Activated naive CD4-positive, alpha-beta T cell treated with anti-CD3 and anti-CD28 coated beads, Interleukin-2, amount 50 U/mL, for 72 hours (primary cell): ENCODE measurements at places on chromosomes 2 and 18.

DNA sequence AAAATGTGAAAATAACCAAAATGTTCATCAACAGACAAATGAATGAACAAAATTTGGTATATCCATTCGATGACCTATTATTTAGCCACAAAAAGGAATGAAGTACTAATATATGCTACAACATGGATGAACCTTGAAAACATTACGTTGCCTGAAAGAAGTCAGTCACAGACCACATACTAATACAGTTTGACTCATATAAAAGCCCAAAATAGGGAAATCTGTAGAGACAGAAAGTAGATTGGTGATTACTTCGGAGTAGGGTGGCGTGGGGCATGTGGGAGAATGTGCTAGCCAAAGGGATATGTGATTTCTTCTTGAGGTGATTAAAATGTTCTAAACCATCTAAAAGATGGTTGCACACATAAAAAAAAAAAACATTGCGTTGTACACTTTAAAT, 44.2 kb upstream of the PPM1B start:
- DNase-seq, result no peak

GRCh38 chr2:1884933-1885580, 140.7 kb upstream of the PXDN start:
- no peak for DNase-seq

GRCh38 chr2:1628893-1629292, 115.4 kb downstream of the PXDN start:
- DNase-seq, result no peak

DNA sequence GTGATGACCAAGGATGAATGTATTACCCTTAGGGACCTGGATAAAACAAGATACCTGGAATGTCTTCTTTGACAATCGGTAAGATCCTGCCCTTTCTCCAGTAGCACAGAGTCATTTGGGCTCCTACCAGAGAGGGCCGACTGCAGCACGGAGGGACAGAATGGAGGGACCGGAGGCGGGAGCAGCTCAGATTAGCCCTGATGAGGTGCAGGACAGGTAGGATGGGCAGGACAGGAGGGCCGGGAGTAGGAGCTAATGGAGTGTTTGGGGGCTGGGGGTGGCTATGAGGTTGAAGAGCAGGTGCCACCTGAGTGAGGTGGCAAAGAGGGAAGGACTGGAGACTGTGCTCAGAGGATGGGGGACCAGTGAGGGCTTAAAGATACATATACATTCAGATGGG, 9.9 kb upstream of the PRELID3A start:
- no peak for DNase-seq

DNA sequence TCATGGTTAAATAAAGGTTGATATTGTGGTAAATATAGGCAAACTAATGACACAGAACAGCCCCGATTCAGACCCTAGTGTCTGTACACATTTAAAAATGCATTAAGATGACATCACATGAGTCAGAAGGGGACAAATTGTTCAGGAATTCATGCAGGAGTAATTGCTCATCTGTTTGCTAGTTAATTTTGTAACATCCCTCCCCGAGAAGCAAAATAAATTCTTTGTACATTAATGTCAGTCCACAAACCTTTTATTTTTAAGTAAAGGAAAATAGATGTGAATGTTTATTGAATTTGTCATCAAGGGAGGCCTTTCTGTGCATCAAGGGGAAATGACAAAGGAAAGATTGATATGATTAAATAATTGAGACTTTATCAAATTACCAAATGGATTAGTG, 69.9 kb downstream of the SH3BP4 start:
- no peak for DNase-seq

- no peak for DNase-seq
These were observed 70.5 kb upstream of the RTN4 start for GRCh38 chr2:55120634-55121359.

GRCh38 chr2:43302182-43302960, 76.0 kb upstream of the ZFP36L2 start:
- no peak for DNase-seq

- DNase-seq, result no peak
These were observed 37.9 kb downstream of the LYPD1 start for GRCh38 chr2:132632000-132632649.

DNA sequence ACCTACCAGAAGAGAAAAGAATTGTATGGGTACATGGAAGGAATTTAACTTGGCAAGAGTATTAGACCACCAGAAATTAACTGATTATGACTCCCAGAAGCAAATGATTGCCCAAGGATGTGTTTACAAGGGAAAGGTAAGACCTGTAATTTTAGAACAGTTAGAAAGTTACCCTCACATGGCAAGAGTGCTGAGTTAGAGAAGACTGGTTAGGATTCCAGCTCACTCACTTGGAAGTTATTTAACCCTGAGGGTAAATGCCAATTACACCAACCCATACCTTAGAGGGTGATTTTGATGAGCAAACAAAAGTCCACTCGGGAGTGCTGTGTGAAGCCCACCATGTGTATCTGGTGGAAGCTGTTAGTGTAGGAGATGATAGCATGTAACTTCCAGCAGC, 170.2 kb downstream of the TPGS2 start:
- no peak for DNase-seq

DNA sequence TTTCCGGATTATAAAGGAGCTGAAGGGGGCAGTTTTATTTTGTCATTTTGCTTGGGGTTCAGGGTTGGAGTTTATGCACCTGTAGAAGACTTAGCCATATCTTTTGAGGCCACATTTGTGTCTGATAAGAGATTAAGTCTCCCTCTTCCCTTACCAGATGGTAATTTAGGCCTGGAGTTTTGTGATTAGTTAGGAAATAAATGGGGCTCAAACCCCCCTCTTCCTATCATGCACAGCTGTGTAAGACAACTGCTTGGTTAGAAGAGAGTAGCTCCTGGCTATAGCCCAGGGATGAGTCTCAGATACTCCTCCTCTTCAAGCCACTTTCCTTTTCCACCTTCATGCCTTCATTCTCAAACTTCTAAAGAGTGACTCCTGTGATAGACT, 802 bp upstream of the SAP130 start:
- DNase-seq, result no peak

GRCh38 chr2:113342650-113343049, 63.9 kb upstream of the PAX8 start:
- DNase-seq, result no peak

DNA sequence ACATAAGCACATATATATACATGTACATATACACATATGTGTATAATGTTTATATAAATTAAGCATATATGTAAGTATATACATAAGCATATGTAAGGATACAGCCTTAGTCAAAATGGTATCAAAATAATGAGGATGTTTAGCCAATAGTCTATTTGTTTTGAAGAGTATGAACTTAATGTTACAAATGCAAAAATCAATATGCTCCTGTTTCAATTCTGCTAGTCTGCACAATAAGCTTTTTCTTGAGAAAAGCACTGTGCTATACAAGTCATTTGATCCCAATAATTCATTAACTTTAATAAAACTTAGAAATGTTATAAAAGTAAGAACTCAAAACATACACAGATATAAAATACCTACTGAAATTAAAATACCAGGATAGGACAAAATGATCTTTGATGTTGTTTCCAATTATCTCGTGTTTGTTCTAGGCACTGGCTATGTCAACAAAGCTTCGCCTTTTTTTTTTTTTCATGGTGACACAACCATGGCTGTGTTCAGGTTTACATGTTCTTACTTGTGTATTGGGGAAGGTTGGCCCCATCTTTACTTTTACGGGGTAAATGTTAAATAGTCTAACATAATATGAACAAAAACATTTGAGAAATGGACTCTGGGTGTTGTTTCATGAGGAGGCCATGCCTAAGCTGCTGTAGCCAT, 271.1 kb upstream of the CDH19 start:
- DNase-seq, result no peak

- peak; percentile 24 for DNase-seq
These were observed 142.0 kb downstream of the TSN start for GRCh38 chr2:121897335-121897970.

DNA sequence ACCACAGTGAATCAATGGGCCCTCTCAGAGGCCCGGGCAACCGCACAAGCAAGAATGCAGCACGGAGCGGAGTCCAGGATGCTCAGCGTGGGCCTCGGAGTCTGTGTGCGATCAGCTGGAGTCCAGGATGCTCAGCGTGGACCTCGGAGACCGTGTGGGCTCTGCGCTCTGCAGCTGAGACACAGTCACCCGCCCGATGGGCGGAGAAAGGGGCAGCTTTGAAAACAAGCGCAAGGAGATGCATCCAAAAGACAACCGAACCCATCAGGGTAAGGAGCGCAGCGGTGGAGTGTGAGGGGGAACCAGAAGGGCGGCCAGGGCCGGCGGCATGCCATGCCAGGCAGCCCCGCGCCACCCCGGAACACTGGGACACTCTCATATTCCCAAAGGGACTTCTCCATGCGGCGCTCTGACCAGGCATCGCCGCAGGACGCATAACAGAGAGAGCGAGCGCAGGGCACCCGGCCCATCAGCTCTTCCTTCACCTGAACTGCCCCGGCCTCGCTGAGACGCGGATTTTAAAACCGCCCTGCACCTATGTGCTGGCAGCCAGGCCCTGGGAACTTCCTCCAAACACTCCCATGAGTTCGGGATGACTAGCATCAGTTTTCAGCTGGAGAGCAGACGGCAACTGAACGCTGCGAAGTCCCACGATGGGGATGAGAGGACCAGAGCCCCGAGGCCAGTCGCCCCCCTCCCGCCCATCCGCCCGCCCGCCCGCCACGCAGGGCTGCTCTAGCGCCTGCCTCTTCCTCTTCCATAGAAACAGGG, 44.7 kb downstream of the MC5R start:
- DNase-seq, result no peak

- no peak for DNase-seq
These were observed 24.3 kb upstream of the STAT1 start for GRCh38 chr2:191038241-191038725.

- no peak for DNase-seq
These were observed 339.8 kb upstream of the LINC00305 start for GRCh38 chr18:64488698-64489097.

DNA sequence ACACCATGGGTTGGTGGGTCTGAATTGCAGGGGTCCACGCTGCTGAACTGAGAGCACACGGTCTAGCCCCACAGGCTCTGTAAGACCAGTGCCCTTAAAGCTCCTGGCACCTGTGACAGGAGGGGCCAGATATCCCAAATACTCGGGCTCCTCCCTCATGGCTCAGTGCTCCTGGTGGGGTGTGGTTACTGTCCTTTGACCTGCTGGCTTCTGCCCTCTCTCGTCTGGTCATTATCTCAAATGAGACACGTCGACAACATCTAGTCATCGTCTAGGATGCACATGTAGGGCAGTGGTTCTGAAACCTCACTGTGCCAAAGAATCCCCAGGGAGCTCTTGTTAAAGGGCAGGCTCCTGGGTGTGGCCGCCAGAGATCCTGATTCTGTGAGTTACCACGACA, 258.4 kb downstream of the LOXHD1 start:
- DNase-seq, result no peak

- DNase-seq, result peak; percentile 38
These were observed 20.4 kb downstream of the CMPK2 start for GRCh38 chr2:6845312-6845711.

- DNase-seq, result no peak
These were observed 269.5 kb upstream of the ZSWIM2 start for GRCh38 chr2:187118331-187119099.

DNA sequence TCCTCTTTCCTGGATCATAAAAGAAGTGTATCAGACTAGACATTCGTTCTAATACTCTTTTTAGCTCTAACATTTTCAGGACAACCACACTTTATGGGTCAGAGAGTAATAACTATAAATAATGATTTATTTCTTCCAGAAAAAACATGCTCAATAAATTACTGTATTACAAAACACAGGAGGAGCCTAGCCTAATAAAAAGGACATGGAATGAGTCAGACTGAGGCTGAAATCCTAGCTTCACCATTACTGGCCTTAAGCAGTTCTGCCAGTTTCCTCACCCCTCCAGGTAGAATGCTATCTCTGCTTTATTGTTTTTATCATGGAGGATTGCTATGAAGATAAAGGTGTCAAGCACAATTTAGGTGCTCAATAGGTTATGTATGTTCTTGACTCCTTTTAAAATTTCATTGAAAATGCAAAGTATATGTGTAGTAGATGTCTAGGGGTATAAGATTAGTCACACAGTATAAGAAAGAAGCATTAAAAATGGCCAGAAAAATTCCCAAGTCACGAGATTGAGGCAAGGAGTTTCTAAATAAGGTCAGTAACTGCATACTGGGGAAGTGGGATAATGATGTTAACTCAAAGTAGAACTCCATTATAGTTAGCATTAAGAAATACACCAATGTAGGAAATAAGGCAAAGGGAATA, 105.5 kb upstream of the NEUROD1 start:
- DNase-seq, result no peak

DNA sequence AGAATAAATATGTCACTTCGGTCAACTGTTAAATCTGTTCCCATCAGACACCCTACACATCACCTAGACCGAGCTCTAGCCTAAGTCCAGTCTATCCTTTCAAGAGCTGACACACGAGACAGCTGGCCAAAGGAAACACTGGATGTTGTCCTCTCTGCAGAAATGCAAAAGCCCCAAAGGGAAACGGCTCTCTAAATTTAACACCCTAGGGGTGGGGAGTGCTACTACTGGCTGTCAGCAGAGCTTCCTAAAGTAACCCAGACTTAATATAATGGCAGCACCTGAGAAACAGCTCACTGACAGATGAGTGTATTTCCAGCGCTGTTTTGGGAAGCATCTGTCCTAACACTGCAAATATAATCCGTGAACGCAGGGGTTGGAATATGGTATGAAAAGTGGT, 55.6 kb downstream of the CHMP3 start:
- DNase-seq, result no peak

- no peak for DNase-seq
These were observed 407.1 kb upstream of the SOX11 start for GRCh38 chr2:5285061-5285460.

DNA sequence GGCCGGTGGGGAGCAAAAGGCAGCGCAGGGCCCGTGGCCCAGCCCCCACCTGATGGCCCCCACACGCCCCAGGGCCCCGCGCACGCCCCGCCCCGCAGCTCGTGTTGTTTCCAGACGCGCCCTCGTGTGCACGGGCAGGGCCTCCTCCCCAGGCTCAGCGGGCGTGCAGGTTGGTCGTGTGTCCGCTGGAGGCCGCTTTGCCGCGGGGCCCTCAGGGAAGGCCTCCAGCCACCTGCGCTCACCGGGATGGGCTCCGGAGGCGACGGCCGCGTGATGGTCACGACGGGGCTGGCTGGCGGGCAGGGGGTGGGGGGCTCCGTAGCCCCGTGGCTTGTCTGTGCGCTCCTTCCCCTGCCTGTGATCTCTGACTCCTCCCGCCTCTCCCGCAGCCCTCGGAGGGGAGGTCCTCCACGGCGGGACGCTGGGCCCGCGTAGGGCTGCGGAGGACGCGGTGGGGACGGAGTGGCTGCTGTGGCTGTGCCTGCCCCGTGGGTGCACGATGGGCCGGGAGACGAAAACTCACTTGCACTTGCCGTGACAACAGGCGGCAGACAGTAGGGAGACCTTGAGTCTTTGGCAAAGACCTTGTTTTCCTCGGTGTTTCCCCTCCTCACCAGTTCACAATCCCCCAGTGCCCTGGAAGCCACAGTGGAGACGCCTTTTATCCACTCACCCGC, 67.1 kb downstream of the RTP5 start:
- no peak for DNase-seq

- no peak for DNase-seq
These were observed 4.1 kb downstream of the TMEM237 start for GRCh38 chr2:201639205-201639604.

- DNase-seq, result no peak
These were observed 20.5 kb downstream of the SLC3A1 start for GRCh38 chr2:44295633-44296359.

- DNase-seq, result no peak
These were observed 246.4 kb upstream of the HDAC4 start for GRCh38 chr2:239647052-239647819.
